ENCODE measurements at places on chromosomes 12 and 14.

GRCh38 chr12:112792301-112792700 lies 753 bp downstream of the RPH3A start:
- H3K27ac ChIP-seq = no peak overlapping the region
- no peaks in the 10 kb centered on the region for H3K4me1 ChIP-seq
- no peaks in the 10 kb centered on the region for H3K27me3 ChIP-seq
- no peak for DNase-seq

GRCh38 chr12:32105986-32106516 lies 596 bp upstream of the BICD1 start:
- H3K4me3 ChIP-seq = peak overlapping the region; percentile 58
- H3K27ac ChIP-seq = peak overlapping the region; percentile 90
- peaks cover 16% of the 10 kb centered on the region for H3K4me1 ChIP-seq
- H3K36me3 ChIP-seq = no peaks in the 10 kb centered on the region
- DNase-seq = no peak
- no peaks in the 10 kb centered on the region for H3K27me3 ChIP-seq

- H3K4me1 ChIP-seq = no peaks in the 10 kb centered on the region
- no peak for DNase-seq
- H3K27me3 ChIP-seq = no peaks in the 10 kb centered on the region
- no peaks in the 10 kb centered on the region for H3K36me3 ChIP-seq
Measured at GRCh38 chr14:50978888-50979287, 34.6 kb upstream of the PYGL start.

- no peaks in the 10 kb centered on the region for H3K36me3 ChIP-seq
- no peak overlapping the region for H3K27ac ChIP-seq
- H3K4me1 ChIP-seq = peaks cover 23% of the 10 kb centered on the region
Measured at GRCh38 chr14:101456246-101457175, 104.8 kb upstream of the DIO3 start.

GRCh38 chr14:35534873-35535482 lies 1.0 kb downstream of the INSM2 start:
- no peak for DNase-seq
- H3K4me3 ChIP-seq = peak overlapping the region; percentile 53
- peaks cover 27% of the 10 kb centered on the region for H3K27me3 ChIP-seq
- H3K36me3 ChIP-seq = peaks cover 21% of the 10 kb centered on the region
- H3K27ac ChIP-seq = no peak overlapping the region

DNA sequence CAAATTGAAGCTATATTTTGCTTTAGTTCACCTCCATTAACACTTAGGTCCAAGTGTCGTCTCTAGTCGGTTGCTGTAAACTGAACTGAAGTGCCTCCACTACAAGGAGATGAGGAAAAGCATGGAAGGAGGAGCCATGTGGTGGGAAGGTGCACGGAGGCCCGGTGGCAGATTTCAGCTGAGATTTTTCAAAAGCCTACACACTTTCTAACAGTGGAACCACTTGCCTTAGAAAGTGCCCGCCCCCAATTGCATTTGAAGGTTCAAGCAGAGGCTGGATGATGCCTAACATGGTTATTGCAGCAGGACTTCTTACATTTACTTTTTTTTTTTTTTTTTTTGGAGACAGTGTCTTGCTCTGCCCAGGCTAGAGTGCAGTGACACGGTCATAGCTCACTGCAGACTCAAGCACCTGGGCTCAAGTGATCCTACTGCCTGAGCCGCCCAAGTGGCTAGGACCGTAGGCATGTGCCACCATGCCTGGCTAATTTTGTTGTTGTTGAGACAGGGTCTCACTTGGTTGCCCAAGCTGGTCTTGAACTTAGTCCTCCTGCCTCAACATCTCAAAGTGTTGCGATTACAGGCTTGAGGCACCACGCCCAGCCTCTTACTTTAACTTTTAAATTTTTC lies 27.6 kb downstream of the EML1 start:
- DNase-seq = no peak
- H3K36me3 ChIP-seq = no peaks in the 10 kb centered on the region
- no peak overlapping the region for H3K4me3 ChIP-seq
- peaks cover 13% of the 10 kb centered on the region for H3K4me1 ChIP-seq
- H3K27ac ChIP-seq = no peak overlapping the region

GRCh38 chr12:106179086-106179485 lies 40.3 kb upstream of the NUAK1 start:
- DNase-seq = no peak
- no peaks in the 10 kb centered on the region for H3K4me1 ChIP-seq
- no peaks in the 10 kb centered on the region for H3K36me3 ChIP-seq
- no peak overlapping the region for H3K4me3 ChIP-seq
- H3K27me3 ChIP-seq = no peaks in the 10 kb centered on the region

GRCh38 chr14:76097547-76097946 lies 54.2 kb upstream of the GPATCH2L start:
- no peaks in the 10 kb centered on the region for H3K36me3 ChIP-seq
- no peaks in the 10 kb centered on the region for H3K27me3 ChIP-seq
- no peak for DNase-seq
- H3K4me1 ChIP-seq = peaks cover 14% of the 10 kb centered on the region
- H3K27ac ChIP-seq = no peak overlapping the region
- no peak overlapping the region for H3K4me3 ChIP-seq

GRCh38 chr14:22962061-22962676 lies 5.3 kb upstream of the HAUS4 start:
- H3K27ac ChIP-seq = no peak overlapping the region
- no peaks in the 10 kb centered on the region for H3K27me3 ChIP-seq
- H3K4me1 ChIP-seq = peaks cover 7% of the 10 kb centered on the region

GRCh38 chr12:20320552-20320951 lies 47.8 kb upstream of the PDE3A start:
- H3K4me1 ChIP-seq = no peaks in the 10 kb centered on the region
- no peaks in the 10 kb centered on the region for H3K27me3 ChIP-seq

- H3K27ac ChIP-seq = no peak overlapping the region
- H3K4me3 ChIP-seq = peak overlapping the region; percentile 88
- no peaks in the 10 kb centered on the region for H3K36me3 ChIP-seq
- no peak for DNase-seq
- H3K27me3 ChIP-seq = no peaks in the 10 kb centered on the region
Measured at GRCh38 chr12:132083614-132083940, 60.5 kb downstream of the DDX51 start.

DNA sequence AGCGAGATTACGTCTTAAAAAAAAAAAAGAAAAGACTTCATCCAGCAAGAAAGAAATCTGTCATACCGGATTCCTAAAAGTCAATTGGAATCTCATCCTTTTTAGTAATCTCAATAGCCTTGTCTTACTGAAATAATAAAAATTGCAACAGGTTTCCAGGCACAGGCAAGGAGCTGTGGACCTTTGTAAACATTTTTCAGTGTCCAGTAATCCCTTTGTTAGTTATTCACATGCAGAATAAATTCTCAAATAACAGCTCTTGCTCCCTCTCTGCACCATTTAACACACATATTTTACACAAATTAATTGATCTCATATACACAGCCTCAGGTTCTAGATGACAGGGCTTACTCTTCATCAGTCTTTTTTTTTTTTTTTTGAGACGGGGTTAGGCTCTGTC lies 22.0 kb upstream of the CALM1 start:
- no peaks in the 10 kb centered on the region for H3K27me3 ChIP-seq
- no peak overlapping the region for H3K4me3 ChIP-seq
- H3K27ac ChIP-seq = no peak overlapping the region
- no peak for DNase-seq
- H3K4me1 ChIP-seq = no peaks in the 10 kb centered on the region
- H3K36me3 ChIP-seq = no peaks in the 10 kb centered on the region

- no peaks in the 10 kb centered on the region for H3K36me3 ChIP-seq
- H3K4me1 ChIP-seq = no peaks in the 10 kb centered on the region
- no peak overlapping the region for H3K27ac ChIP-seq
- H3K4me3 ChIP-seq = no peak overlapping the region
Measured at GRCh38 chr12:115191342-115191741, 507.4 kb upstream of the TBX3 start.

- H3K4me3 ChIP-seq = no peak overlapping the region
- DNase-seq = no peak
- no peaks in the 10 kb centered on the region for H3K36me3 ChIP-seq
- H3K27ac ChIP-seq = peak overlapping the region; percentile 8
- no peaks in the 10 kb centered on the region for H3K27me3 ChIP-seq
Measured at GRCh38 chr14:52844262-52845060, 53.1 kb upstream of the GNPNAT1 start.

GRCh38 chr14:106622200-106622745 lies 1095.9 kb downstream of the TMEM121 start:
- no peaks in the 10 kb centered on the region for H3K4me1 ChIP-seq
- no peaks in the 10 kb centered on the region for H3K36me3 ChIP-seq
- H3K27me3 ChIP-seq = no peaks in the 10 kb centered on the region
- no peak overlapping the region for H3K4me3 ChIP-seq
- DNase-seq = no peak

DNA sequence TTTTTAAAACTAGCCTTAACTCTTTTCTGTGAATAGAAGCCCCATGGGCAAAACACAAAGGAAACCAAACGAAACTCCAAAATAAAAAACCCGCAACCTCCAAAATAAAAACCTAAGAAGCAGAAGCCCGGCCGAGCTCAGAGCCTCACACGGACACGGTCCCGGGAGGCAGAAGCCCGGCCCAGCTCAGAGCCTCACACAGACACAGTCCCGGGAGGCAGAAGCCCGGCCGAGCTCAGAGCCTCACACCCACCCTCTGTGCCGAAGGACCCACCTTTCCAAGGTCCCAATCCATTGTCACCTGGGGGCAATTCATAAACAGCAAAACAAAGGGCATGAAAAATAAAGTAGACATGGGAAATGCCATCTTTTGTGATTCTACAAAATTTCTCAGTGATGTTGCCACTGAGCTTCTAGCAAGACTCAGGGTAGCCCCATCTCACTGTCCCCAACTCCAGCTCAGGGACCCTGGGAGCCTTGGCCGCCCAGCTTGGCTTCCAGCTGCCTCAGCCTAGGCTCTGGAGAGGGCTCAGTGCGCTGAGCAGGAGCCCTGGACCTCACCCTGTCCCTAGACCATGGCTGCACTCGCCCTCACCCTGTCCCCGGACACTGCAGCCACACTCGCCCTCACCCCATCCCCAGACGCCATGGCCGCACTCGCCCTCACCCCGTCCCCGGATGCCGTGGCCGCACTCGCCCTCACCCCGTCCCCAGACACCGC lies 82.2 kb downstream of the GALNT9 start:
- H3K4me1 ChIP-seq = no peaks in the 10 kb centered on the region
- no peaks in the 10 kb centered on the region for H3K27me3 ChIP-seq
- no peak overlapping the region for H3K27ac ChIP-seq
- H3K36me3 ChIP-seq = no peaks in the 10 kb centered on the region

DNA sequence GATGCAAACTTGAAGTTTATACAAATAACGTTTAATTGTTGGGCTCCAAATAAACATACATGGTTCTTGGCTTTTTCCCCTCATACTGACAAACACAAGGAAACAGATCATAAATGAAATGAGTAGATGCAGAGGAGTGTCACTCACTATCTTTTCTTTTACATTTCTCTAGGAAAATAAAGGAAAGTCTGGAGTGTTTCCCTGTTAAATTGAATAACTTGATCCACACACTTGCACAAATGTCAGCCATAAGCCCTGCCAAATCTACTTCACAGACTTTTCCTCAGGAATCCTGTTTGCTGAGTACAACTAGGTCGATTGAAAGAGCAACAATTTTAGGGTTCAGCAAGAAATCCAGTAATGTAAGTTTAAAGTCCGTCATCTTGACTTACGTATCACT lies 175.3 kb downstream of the PLCZ1 start:
- H3K27me3 ChIP-seq = no peaks in the 10 kb centered on the region
- H3K27ac ChIP-seq = no peak overlapping the region
- H3K36me3 ChIP-seq = no peaks in the 10 kb centered on the region
- H3K4me1 ChIP-seq = no peaks in the 10 kb centered on the region

Data from esophagus squamous epithelium (tissue), 5 donors.